ENCODE measurements at places on chromosomes 5 and 9.

GRCh38 chr5:146562461-146562860 lies 46.5 kb upstream of the GPR151 start:
- DNase-seq, result no peak

GRCh38 chr9:135530146-135530545 lies 8.9 kb downstream of the LCN1 start:
- DNase-seq, result no peak

DNA sequence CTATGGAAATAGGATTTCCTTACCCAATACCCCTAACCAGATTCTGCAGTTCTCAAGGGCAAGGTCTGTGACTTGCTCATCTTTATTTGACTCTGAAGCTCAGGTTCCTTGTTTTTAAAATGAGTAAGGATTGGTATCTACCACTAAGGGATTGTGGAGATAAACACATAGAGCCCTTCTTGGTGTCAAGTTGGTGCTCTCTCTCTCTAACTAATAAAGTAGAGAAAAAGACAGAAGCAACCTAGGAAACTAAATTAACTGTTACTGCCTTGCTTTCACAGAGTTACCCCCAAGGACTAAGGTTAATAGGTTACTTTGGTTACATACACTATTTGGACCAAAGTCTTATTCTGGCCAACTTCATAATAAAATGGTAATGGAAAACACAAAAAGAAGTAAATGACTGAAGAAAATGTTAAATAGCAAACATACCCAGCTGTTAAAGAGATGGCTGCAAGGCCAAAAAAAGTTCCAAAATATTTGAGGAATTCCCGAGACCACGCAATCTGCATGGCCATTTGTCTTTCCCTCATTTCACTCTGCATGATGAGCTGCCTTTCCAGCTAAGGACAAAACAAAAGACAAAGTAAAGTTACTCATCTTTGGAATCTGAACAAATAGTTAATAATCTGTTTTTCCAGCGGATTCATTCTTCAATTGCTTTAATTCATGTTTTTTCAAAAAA lies 21.8 kb upstream of the RLN1 start:
- no peak for DNase-seq

- DNase-seq, result no peak
Observed at GRCh38 chr5:26390608-26391007, 647.8 kb downstream of the CDH9 start.

DNA sequence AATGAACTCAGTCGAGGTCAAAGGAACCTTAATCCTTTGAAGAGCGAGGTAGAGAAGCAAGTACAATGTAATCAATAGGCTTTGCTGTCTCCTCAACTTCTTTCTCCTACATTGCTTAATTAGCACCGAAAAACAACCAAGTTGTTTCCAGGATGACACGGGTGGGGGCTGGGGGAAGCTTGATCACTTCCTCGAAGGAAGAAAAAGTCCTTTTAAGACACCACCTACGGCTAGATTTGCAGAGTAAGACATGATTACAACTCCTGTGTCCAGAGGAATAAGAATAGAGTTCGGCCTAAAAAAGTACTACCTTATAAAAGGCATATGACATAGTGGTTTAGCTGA lies 811 bp upstream of the ARRDC3 start:
- DNase-seq, result no peak

DNA sequence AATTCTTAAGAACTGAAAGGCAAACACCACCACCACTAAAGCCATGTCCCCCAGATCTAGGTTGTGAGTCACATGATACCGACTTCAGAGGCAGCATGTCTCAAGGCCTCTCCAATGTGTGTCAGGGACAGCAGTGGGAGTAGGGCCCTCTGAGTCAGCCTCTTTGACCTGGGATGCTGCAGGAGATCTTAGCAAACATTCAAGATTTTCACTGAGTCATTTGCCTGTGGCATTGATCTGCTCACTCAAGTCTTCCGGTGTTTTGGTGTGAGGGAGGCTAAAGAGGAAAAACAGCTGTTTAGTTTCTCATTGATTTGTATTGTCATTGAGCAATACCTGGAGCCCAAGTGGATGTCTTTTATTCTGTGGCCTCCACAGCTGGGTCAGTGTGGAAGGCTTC lies 36.1 kb downstream of the TMC1 start:
- no peak for DNase-seq
